ENCODE measurements at places on chromosomes 4 and X.

DNA sequence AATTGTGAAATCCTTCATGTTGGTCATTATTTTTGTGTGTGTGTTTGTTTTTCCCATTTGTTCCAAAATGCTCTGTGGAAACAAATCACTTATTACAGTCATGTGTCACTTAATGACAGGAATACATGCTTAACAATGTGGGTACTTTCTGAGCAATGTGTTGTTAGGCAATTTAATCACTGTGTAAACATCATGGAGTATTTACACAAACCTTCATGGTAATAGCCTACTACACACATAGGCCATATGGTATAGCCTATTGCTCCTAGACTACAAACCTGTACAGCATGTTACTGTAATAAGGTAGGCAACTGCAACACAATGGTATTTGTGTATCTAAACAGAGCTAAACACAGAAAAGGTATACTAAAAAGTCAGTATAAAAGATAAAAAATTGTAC, 388.9 kb upstream of the PPP1R2C start:
- no peak for DNase-seq

DNA sequence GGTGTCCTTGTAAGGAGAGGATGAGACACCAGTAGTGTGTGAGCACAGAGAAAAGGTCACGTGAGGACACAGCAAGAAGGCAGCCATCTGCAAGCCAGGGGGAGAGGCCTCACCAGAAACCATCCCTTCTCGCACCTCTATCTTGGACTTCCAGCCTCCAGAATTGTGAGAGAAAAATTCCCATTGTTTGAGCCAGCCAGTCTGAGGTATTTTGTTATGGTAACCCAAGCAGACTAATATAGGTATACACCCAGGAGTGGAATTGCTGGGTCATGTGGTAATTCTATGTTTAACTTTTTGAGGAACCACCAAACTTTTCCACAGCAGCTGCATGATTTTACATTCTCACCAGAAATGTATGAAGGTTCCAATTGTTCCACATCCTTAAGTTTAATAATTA, 25.6 kb downstream of the ZDHHC9 start:
- no peak for DNase-seq

DNA sequence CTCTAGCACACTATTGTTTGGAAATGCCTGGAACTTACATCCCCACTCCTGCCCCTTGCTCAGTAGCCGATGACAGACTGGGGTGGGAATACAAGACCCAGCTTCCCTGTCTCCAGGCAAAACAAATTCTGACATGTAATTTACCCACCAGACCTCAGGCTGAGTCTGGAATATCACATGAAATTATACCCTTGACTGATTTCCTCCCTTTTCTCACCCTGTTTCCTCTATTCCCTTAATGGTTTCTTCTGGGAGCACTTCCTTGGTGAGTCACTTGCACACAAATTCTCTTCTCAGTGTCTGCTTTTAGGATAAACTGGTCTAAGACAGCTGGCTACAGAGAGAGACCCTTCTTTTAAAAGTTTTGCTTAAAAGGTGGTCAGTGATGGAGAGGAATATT, 65.8 kb upstream of the DIPK2B start:
- no peak for DNase-seq

DNA sequence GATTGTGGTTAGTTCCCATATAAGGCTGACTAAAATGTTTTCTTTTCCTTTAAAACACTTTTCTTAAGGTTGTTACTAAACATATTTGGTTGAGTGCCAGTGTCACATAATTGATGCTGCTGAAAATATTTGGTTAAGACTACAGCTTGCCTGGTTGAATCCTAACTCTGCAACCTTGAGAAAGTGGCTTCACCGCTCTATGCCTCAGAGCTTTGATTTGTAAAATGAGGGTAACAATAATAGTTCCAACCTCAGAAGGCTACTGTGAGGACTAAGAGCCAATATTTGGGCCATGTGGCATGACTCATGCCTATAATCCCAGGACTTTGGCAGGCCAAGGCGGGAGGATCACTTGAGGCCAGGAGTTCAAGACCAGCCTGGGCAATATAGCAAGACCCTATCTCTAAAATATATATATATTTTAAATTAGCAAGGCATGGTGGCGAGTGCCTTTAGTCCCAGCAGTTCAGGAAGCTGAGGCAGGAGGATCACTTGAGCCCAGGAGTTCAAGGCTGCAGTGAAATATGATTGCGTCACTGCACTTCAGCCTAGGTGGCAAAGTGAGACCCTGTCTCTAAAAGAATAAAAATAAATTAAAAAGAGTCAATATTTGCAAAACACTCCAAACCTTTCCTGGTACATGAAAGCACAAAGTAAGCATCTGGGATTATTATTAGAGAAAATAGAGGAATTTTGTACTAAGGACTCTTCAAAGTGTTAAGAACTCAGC, 7.1 kb upstream of the NEIL3 start:
- DNase-seq: no peak
